ENCODE measurements at places on chromosomes 6 and 20.

GRCh38 chr6:136030131-136030530, 178.6 kb downstream of the PDE7B start:
- DNase-seq = no peak

GRCh38 chr6:79377888-79378348, 143.4 kb upstream of the HMGN3 start:
- no peak for DNase-seq

DNA sequence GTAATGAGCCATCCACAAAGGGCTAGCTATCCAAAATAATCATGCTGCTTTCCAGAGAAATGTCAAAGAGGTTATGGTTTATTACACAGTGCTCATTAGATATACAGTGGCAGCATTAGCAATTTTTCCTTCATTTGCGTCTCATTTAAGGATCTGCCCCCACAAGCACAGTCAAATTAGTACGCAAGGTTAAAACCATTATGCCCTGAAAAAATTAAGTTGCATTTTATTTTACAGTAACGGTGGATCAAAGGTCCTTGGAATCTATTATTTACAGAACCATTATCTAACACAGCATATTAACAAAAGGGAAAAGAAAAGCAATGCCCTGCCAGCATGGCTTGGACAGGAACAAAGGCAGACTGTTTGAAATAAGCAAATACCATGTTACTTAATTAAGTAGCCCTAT, 144.8 kb downstream of the PDSS2 start:
- no peak for DNase-seq

DNA sequence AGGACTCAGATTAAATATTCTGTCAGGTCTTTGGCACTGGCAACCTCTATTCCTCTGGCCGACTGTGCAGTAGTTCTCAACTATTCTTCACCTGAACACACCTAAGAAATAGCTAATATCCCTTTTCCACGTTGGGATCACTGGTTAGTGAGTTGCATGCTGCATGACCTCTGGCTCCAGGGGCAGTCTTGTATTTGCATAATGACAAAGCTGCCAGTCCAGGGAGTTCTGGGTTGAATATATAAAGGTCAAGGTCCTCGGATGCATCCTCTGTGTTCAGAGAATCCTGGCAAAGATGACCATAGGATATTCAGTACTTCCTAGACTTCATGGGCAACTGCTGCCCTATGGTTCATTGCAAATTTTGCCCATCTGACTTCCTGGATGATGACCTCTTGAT, 131.2 kb downstream of the DNAH8 start:
- no peak for DNase-seq

- peak; percentile 81 for DNase-seq
Observed at GRCh38 chr20:46089417-46090388, at the start of gene NCOA5. Gene NCOA5 (minus strand): TSS chr20:46089962. CDS start chr20:46079424, 10,538 bp downstream.

DNA sequence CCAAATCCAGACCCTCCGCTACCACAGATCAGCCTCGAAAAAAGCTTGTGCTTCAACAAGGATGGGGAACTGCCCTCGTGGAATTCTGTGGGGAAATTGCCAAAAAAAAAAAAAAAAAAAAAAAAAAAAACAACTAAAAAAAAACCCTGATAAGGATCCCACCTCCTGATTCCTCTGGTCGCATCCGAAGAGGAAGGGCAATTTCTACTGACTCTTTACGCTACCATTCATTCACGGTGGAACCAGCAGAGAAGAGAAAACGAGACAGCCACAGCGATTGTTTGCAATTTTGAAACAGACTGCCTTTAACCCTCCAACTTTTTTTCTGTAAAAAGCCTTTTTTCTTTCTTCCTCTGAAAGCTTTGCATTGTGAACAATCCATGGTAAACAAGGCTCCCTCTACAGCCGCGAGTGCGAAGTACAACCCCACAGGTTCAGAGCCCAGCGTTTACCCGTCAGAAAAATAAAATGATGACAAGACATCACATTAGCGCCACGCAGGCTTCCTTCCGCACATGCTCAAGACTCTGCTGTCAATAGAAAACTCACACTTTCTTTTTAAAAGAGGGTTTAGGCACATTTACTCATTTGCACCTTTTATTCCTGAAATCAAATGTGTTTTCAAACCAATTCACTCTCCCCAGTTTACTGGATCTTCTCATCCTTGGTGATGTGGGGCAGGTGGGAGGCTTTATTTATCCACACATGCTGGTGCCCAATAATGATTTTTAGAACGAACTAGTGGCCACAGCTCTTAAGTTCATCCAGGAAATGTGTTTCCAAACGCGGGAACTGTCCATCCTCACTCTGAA, 100.0 kb downstream of the NOL4L start:
- peak; percentile 68 for DNase-seq

GRCh38 chr6:170347091-170347490, 40.5 kb downstream of the FAM120B start:
- DNase-seq = no peak

- no peak for DNase-seq
Observed at GRCh38 chr6:47701363-47701762, 3.0 kb downstream of the ADGRF4 start.

Measured in NCI-H1694 (cell line).